Right lobe of liver (tissue), 6 donors: ENCODE measurements at places on chromosomes 4 and X. TPM values are rescaled to one million over a fixed set of nuclear protein-coding genes. Genes with fewer than 3 reads are reported as not detected.

DNA sequence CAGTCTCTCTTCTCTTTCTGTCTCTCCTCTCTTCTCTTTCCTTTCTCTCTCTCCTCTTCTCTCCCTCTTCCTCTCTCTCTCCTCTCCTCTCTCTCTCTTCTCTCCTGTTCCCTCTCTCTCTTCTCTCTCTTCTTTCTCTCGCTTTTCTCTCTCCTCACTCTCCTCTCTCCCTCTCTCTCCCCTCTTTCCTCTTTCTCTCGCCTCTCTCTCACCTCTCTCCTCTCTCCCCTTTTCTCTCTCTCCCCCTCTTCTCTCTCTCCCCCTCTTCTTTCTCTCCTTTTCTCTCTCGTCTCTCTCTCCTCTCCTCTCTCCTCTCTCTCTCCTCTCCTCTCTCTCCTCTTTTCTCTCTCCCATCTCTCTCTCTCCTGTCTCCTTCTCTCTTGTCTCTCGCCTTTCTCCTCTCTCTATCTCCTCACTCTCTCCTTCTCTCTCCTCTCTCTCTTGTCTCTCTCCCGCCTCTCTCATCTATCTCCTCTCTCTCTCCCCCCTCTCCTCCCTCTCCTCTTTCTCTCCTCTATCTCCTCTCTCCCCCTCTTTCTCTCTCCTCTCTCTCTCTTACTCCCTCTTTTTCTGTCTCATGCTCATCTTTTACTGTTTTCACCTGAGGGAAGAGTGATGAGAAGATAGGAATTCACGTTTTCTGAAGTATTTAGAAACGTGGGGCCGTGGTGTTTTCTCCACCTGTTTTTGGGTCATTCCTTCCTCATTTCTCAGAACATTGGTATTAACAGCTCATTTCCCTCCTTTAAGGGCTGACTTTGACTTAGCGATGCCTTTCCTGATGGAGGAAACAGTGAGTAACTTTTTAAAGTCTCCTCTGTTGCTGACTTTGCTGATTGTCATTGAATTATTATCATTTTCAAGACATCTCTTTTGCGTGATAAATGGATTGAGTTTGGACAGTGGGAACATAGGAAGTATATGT, 80.6 kb upstream of the CD99 start:
- H3K4me3 ChIP-seq, result peak overlapping the region; percentile 76
- H3K36me3 ChIP-seq, result no peaks in the 10 kb centered on the region
- H3K4me1 ChIP-seq, result no peaks in the 10 kb centered on the region
- no peaks in the 10 kb centered on the region for H3K27me3 ChIP-seq
- H3K27ac ChIP-seq, result no peak overlapping the region
- DNase-seq, result no peak

The FRG2 gene
- not detected for total RNA-seq

The CXCL1 gene
- total RNA-seq, result 33.1 TPM

DNA sequence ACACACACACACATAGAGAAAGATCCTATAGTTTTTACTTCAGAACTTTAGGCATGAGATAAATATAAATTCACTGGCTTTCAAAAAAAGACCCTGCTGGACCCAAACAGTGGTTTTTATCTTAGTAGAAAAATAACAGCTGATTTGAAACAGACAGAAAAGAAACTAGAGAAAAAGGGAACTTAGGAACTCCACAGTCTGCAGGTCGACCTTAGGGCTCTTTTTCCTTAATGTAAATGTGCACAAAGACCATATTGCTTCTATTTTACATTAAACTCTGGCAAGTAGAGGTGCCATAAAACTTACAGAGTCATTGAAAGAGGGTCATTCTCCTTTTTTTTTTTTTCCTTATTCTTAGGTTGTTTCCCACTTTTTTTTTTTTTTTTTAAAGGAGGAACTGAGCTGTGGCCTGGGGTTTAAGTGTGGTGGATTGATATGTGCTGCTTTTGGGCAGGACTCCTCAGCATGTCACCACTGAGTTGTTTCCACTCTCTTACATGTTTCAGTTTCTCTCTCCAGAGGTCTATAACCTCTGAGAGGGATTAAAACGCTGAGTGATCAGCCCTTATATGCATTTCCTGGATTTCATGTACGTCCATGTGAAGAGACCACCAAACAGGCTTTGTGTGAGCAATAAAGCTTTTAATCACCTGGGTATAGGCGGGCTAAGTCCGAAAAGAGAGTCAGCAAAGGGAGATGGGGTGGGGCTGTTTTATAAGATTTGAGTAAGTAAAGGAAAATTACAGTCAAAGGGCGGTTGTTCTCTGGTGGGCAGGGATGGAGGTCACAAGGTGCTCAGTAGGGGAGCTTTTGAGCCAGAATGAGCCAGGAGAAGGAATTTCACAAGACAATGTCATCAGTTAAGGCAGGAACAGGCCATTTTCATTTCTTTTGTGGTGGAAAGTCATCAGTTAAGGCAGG, 70.8 kb upstream of the PACRGL start:
- no peaks in the 10 kb centered on the region for H3K4me1 ChIP-seq
- no peak for DNase-seq
- H3K27ac ChIP-seq, result no peak overlapping the region
- no peaks in the 10 kb centered on the region for H3K36me3 ChIP-seq
- no peak overlapping the region for H3K4me3 ChIP-seq
- H3K27me3 ChIP-seq, result no peaks in the 10 kb centered on the region

The KLB gene
- 12.3 TPM for total RNA-seq

The PLXNB3 gene
- 1.7 TPM for total RNA-seq

The SMIM43 gene
- total RNA-seq, result not detected

DNA sequence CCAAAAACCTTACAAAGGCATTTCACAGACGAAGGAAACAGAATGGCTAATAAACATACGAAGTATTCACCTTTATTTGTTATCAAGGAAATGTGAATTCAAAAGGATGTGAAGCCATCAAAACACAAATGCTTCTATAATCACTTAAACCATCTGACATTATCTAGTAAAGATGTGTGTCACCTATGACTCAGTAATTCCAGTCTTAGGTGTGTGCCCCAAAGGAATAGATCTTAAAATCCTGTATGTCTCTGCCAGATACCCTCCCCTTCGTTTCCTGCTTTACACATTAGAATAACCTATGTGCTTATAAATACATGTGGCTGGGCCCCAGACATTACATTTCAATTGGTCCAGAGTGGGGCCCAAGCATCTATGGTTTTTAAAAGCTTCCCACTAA, 41.8 kb upstream of the CEP135 start:
- no peak for DNase-seq
- no peak overlapping the region for H3K27ac ChIP-seq
- no peaks in the 10 kb centered on the region for H3K36me3 ChIP-seq
- H3K4me3 ChIP-seq, result no peak overlapping the region

DNA sequence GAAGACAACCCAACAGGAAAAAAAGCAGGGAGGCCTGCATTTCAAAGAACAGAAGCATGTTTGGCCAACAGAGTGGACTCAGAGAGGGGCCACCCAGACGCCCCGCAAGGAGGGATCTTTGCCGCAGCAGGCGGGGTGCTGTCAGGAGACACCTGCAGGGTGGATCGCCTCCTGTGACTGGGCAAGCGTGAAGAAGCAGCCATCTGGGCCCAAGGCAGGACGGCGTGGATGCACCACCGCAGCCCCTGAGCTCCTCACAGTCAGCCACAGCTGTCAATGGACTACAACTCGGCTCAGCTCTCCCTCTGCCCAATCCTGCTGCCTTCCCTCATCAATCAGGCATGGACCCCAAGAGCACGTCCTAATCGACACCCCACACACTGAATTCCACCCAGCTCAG, 32.0 kb upstream of the MAN2B2 start:
- no peaks in the 10 kb centered on the region for H3K4me1 ChIP-seq
- peaks cover 7% of the 10 kb centered on the region for H3K27me3 ChIP-seq
- no peaks in the 10 kb centered on the region for H3K36me3 ChIP-seq
- H3K27ac ChIP-seq, result no peak overlapping the region

The FABP2 gene
- not detected for total RNA-seq

DNA sequence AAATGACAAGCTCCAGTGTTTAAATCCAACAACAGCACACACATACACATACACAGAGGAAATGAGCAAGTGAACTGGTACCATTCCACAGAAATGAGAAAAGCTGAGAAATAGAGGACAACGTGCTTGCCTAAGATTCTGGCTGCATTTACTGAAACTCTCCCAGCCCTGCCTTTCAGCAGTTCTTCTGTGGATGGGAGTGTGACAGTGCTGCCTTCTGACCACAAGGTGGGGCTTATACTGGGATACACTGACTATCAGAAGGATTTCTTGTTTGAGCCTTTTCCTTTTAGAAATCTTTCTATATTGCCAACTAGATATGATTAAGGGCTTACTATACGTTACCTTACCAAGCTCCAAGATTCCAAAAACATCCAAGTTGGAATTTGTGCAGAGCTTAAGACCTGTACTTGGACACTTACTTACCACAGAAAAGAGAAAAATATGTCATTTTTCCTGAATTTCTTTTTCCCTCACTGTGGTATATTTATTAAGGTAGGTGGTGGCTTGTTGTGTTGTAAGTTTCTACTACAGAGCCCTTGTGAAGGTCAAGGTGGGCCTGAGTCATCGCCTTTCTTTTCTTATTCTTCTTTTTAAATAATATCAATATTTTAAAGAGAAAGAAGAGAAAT, 10.7 kb upstream of the CXCL8 start:
- DNase-seq, result peak; percentile 67
- no peak overlapping the region for H3K4me3 ChIP-seq
- H3K36me3 ChIP-seq, result no peaks in the 10 kb centered on the region
- H3K27ac ChIP-seq, result no peak overlapping the region

DNA sequence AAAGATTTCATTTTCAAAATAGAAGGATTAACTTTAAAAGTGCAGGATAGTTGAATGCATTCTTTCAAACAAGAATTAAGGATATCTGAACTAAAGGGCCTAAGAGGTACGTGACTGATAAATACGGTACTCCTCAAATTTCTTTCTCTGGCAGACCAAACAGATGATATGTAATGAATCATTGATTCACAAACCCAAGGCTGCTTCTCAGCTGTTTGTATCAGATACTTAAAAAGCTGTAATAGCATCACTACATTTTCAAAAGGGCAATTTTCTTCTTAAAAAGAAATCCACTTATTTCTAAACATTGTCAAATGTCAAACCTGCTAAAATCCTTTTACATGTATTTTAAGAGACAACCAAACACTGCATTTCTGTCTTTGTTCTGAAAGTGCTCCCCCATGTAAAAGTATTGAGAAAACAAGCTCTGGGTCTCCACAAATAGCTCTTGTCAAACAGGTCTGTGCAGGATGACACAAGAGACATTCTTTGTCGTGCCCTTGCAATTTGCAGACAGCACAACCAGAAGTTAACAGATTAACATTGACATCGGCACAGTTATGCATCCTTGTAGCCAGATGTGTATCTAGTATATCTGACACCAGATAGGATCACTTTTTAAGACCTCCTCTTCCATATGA, 82.0 kb downstream of the MANBA start:
- H3K27me3 ChIP-seq, result no peaks in the 10 kb centered on the region
- H3K36me3 ChIP-seq, result no peaks in the 10 kb centered on the region
- no peaks in the 10 kb centered on the region for H3K4me1 ChIP-seq
- DNase-seq, result no peak

DNA sequence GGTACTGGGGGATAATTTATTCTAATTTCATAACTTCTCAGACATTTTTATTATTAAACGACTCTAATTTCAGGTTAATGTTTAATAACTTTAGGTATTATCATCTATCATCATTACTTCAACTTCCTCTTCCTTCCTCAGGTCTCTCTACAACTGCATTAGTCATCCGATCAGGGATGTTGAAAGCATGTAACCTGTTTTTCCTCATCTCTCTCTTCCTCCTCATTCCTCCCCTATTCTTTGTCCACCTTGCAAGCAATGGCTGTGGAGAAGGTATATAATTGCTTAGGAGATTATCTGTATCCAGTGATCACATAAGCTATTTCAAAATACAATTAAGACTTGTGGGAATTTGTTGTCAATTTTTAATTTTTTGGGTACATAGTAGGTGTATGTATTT, 632.6 kb upstream of the DIAPH2 start:
- H3K27me3 ChIP-seq, result no peaks in the 10 kb centered on the region
- H3K4me3 ChIP-seq, result no peak overlapping the region
- no peak overlapping the region for H3K27ac ChIP-seq
- H3K36me3 ChIP-seq, result no peaks in the 10 kb centered on the region
- H3K4me1 ChIP-seq, result no peaks in the 10 kb centered on the region
- no peak for DNase-seq

The UGT2A3 gene
- 35.1 TPM for total RNA-seq

The ATP6AP2 gene
- total RNA-seq, result 53.9 TPM

DNA sequence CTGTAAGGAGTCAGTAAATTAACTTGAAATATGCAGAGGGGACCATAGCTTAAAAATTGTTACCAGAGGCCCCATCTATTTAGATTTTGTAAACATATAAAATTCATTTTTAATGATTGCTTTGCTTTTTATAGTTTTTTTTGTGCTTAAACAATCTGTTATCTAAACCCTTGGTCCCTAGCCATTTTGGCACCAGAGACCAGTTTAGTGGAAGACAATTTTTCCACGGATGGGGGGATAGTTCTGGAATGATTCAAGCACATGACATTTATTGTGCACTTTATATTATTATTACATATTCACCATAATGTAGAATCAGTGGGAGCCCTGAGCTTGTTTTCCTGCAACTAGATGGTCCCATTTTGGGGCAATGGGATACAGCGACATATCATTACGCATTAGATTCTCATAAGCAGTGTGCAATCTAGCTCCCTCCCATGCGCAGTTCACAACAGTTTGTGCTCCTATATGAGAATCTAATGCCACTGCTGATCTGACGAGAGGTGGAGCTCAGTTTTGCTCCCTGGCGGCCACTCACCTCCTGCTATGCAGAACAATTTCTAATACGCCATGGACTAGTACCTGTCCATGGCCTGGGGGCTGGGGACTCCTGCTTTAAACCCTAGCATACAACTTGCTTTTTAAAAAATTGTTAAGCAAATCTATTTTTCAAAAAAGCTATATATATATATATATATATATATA, 5.9 kb downstream of the ZXDA start:
- no peak for DNase-seq
- H3K27ac ChIP-seq, result no peak overlapping the region
- H3K4me1 ChIP-seq, result no peaks in the 10 kb centered on the region
- no peaks in the 10 kb centered on the region for H3K36me3 ChIP-seq

The TMPRSS11D gene
- total RNA-seq, result not detected

The RHOXF2 gene
- not detected for total RNA-seq

- no peaks in the 10 kb centered on the region for H3K27me3 ChIP-seq
- H3K4me1 ChIP-seq, result no peaks in the 10 kb centered on the region
- H3K27ac ChIP-seq, result no peak overlapping the region
- no peak for DNase-seq
- no peak overlapping the region for H3K4me3 ChIP-seq
- no peaks in the 10 kb centered on the region for H3K36me3 ChIP-seq
These were observed 296.9 kb downstream of the GRID2 start for GRCh38 chr4:92600638-92601037.

The AMOT gene
- total RNA-seq, result 3.7 TPM

DNA sequence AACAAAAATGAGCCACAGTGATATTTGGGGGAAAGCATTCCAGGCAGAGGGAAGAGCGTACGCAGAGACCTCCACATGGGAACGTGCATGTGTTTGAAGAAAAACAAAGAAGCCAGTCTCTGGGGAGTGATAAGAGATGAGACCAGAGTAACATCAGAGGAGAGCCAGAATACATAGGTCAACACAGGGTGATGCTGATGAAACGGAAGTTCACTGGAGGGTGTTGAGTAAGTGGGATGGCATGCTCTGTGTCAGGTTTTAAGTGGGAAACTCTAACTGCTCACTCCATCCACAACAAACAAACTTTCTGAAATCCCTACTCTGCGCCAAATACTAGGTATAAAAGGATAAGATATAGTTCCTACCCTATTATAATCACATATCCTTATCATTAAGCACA, 110.0 kb downstream of the ARHGAP6 start:
- H3K36me3 ChIP-seq, result no peaks in the 10 kb centered on the region
- H3K4me3 ChIP-seq, result no peak overlapping the region
- DNase-seq, result no peak
- H3K27ac ChIP-seq, result no peak overlapping the region
- H3K27me3 ChIP-seq, result no peaks in the 10 kb centered on the region

The PDGFC gene
- 11.6 TPM for total RNA-seq
